LoVo (cell line): ENCODE measurements at places on chromosomes 5 and 9.

DNA sequence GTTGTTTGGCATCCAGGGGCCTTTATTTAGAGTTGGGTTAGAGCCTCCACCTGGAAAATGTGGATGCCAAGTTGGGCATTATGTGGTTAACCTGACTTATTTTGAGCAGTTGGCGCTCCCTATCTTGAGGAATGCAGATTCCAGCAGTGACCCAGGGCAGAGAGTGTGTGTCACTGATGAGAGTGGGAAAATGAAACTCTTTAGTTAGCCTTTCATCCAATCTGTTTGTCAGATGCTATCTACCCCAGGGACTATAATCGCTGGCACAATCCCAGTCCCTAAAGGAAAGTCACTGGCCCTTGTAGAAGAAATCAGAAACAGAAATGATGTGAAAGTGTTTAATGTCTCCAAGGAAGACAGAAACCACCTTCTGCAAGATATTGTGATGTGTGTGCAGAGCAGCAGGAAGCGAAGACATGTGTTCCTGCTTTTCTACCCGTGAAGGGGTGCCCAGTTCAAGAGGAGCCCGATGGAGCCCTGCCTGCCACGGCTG, 10.2 kb upstream of the STING1 start:
- DNase-seq: peak; percentile 43

DNA sequence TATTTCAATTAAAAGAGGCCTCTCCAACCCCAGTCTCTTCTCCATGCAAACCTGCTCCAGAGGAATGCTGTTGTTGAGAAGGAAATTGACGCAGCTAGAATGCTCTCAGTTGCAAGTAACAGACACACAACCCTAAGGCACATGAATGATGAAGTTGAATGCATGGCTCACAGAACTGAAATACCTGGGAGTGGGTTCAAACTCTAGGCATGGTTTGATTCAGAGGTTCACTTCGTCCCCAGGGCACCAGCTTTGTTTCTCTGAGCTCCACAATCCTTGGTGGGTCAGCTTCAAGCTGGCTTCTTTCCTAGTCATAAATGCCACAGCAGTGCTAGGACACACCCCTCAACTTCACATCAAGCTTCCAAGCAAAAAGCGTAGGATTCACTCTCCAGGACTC, 4.6 kb downstream of the ACTL7B start:
- no peak for DNase-seq

- DNase-seq: no peak
Measured at GRCh38 chr9:97364769-97365490, 47.0 kb upstream of the TDRD7 start.

GRCh38 chr9:7336356-7337065, 463.1 kb downstream of the DMAC1 start:
- DNase-seq: no peak

DNA sequence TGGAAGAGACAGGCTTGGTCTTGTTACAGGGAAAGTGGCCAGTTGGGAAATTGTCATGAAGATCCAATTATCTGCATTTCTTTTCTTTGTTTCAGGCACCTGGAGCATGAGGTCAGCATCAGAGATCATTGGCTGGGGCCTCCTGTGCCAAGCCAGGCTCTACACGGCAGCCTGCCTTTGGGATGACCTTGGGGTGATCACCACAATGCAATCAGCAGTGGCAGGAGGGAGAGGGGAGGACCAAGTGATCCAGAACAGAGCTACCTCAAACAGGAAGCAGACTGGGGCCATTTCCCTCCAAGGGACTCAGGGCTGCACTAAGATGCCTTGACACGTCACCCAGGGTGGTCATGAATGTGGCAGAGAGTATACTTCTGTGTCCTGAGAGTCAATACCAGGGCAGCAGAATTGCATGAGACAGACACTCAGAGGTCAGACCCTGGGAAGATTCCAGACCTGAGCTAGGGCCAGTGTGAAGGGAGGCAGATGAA, 8.9 kb downstream of the SMIM23 start:
- no peak for DNase-seq

DNA sequence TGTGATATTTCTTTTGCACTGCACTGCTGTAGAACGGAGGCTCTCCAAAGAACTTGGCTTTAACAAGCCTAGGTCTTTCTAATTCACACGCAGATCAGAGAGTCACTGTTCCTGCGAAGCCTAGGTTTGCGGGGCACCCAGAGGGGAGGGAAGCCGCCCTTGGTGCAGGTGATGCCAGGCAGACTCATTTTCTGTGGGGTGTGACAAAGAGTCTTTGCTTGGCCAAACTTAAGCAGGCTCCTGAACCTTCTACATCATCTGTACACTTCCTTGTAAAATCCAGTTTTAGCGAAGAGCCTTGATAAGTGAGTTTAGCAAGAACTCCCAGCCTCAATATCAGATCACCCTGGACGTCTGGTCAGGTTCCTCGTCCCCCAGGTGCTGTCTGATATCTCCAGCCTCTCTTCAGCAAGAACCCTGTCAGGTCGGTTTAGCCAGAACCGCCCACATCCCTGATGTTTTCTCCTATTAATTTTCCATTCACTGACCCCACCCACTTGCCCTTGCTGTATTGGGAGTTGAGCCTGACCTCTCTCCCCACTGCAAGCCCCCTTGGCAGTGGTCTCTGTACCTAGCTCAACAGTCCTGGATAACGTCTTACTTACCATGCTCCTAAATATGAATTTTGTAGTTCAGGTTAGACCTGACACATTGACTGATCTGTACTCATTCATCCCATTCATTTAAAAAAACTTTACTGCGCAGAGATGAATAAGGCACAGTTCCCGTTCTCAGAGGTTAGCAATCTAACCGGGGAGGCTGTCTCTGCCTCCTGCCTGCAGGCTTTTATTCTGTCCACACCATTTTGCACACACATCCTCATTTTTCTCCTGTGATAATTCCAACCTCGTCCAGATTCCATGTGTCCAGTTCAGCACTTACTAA, 880 bp upstream of the UBAC1 start:
- no peak for DNase-seq
